EH (cell line): ENCODE measurements at places on chromosomes 12 and 14.
A peak's percentile ranks its signal among the peaks of the same experiment; 100 is the strongest.

DNA sequence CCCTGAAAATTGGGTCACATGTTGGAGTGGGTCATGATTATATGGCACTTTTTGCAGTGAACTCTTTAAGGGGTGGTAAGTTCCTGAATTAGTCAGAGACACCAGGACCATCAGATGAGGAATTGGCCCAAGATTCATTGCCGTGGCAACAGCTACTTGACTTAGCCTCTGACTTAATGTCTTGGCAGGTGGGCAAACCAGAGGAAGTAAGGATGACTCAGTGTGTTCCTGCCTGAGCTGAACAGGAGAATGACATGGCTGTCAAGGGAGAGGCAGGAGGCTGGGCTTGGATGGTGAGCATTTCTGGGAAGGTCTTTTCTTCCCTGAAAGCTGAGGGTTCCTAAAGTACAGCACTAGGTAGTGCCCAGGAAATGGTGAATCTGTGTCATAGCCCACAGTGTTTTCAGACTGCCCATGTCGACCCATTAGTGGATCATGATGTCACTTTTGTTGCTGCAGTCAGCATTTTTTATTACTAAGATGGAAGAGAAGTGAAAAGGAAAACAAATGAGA is 170.1 kb upstream of the PWP1 start:
- DNase-seq = peak; percentile 77

GRCh38 chr12:106651552-106651951 is 68.7 kb downstream of the RFX4 start:
- no peak for DNase-seq

DNA sequence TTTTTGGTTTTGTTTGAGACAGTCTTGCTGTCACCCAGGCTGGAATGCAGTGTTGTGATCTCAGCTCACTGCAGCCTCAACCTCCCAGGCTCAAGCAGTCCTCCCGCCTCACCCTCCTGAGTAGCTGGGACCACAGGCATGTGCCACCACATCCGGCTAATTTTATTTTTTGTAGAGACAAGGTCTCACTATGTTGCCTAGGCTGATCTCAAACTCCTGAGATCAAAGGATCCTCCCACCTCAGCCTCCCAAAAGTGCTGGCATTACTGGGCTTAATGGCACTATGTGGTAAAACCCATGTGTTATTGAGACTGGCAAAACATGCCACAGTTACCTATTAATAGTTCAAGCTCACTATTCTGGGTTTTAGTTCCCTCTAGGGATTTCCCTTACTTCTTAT is 51.2 kb upstream of the KCNH3 start:
- peak; percentile 29 for DNase-seq

GRCh38 chr12:48419116-48419935 is 53.0 kb upstream of the ANP32D start:
- DNase-seq = no peak

GRCh38 chr14:65954942-65955341 is 531.2 kb upstream of the CCDC196 start:
- DNase-seq = no peak

- no peak for DNase-seq
Measured at GRCh38 chr12:4139191-4139590, 134.4 kb upstream of the CCND2 start.
